Vein endothelial cell (primary cell): ENCODE measurements at places on chromosomes 7 and 10. TPM values are rescaled to one million over a fixed set of nuclear protein-coding genes. Genes with fewer than 3 reads are reported as not detected.

Gene SLC16A9
- under 0.01 and 0.67 TPM in 2 replicates for total RNA-seq

Gene SYT15
- total RNA-seq: 0.10 and 0.65 TPM in 2 replicates

Gene MRPS17
- 17.0 and 20.2 TPM in 2 replicates for total RNA-seq

Gene AZGP1
- total RNA-seq: not detected in 2 replicates

Gene CFAP43
- total RNA-seq: 0.10 TPM in 1 of 2 replicates, not detected in the other

Gene ATP5MK
- 206 and 267 TPM in 2 replicates for total RNA-seq

Gene NANOS1
- total RNA-seq: 0.48 and 0.65 TPM in 2 replicates

Gene CCDC146
- 0.67 and 1.6 TPM in 2 replicates for total RNA-seq

Gene LHPP
- total RNA-seq: 3.5 and 4.2 TPM in 2 replicates

Gene ZNF804B
- total RNA-seq: not detected in 2 replicates

Gene C10orf143
- 0.67 and 1.6 TPM in 2 replicates for total RNA-seq

Gene FAM25A
- not detected in 2 replicates for total RNA-seq

Gene C10orf105
- under 0.01 TPM in 1 of 2 replicates, not detected in the other for total RNA-seq

Gene DNAJC1
- 26.1 and 31.4 TPM in 2 replicates for total RNA-seq

Gene STEAP1B
- 37.2 and 44.8 TPM in 2 replicates for total RNA-seq

Gene DGKB
- total RNA-seq: 0.65 TPM in 1 of 2 replicates, not detected in the other

Gene ACHE
- total RNA-seq: 1.1 and 2.0 TPM in 2 replicates

Gene AKR1B1
- 82.0 and 99.2 TPM in 2 replicates for total RNA-seq

Gene TUBB8
- not detected in 2 replicates for total RNA-seq

Gene PRPS1L1
- total RNA-seq: not detected in 2 replicates

Gene ATRNL1
- under 0.01 and 0.10 TPM in 2 replicates for total RNA-seq

Gene TMEM178B
- total RNA-seq: under 0.01 TPM in 1 of 2 replicates, not detected in the other

Gene TAS2R5
- total RNA-seq: 0.65 and 1.5 TPM in 2 replicates

Gene CCL26
- total RNA-seq: not detected in 2 replicates

Gene METTL2B
- 29.0 and 35.6 TPM in 2 replicates for total RNA-seq

Gene MALRD1
- not detected in 2 replicates for total RNA-seq

Gene DYNC1I1
- 1.6 and 3.3 TPM in 2 replicates for total RNA-seq

Gene CHCHD1
- total RNA-seq: 16.2 and 21.6 TPM in 2 replicates

Gene LBX1
- total RNA-seq: not detected in 2 replicates

Gene PTPRE
- 127 and 167 TPM in 2 replicates for total RNA-seq

Gene PKD1L1
- 1.6 and 3.4 TPM in 2 replicates for total RNA-seq

Gene CDK1
- total RNA-seq: 25.5 and 45.7 TPM in 2 replicates

Gene MMP21
- total RNA-seq: 0.10 and 0.33 TPM in 2 replicates

Gene NEUROD6
- total RNA-seq: not detected in 2 replicates

Gene COA1
- total RNA-seq: 45.7 and 53.9 TPM in 2 replicates

Gene FKBP6
- not detected in 2 replicates for total RNA-seq

Gene KIF20B
- total RNA-seq: 8.8 and 15.0 TPM in 2 replicates

Gene MMD2
- not detected in 2 replicates for total RNA-seq

Gene ITGA8
- under 0.01 and 0.57 TPM in 2 replicates for total RNA-seq

Gene AKR1D1
- not detected in 2 replicates for total RNA-seq

Gene RNF133
- 0.98 and 1.3 TPM in 2 replicates for total RNA-seq

Gene FGL2
- total RNA-seq: under 0.01 TPM in 1 of 2 replicates, not detected in the other

Gene ADCY1
- total RNA-seq: 0.33 and 0.67 TPM in 2 replicates

Gene PRKCQ
- under 0.01 TPM in 1 of 2 replicates, not detected in the other for total RNA-seq

Gene KIAA1549
- 3.9 and 5.0 TPM in 2 replicates for total RNA-seq

Gene BEND7
- 10.1 and 14.7 TPM in 2 replicates for total RNA-seq

Gene STK31
- total RNA-seq: 0.19 and 0.33 TPM in 2 replicates

Gene PRSS37
- not detected in 2 replicates for total RNA-seq

Gene SPDYE2B
- not detected in 2 replicates for total RNA-seq

Gene HOXA5
- total RNA-seq: 5.9 and 13.6 TPM in 2 replicates

Gene VPS50
- 23.8 and 28.1 TPM in 2 replicates for total RNA-seq

Gene CNPY1
- total RNA-seq: not detected in 2 replicates

Gene FAM180A
- not detected in 2 replicates for total RNA-seq

Gene PITRM1
- 101 and 117 TPM in 2 replicates for total RNA-seq

Gene IKZF5
- total RNA-seq: 5.7 and 6.9 TPM in 2 replicates

Gene ENKUR
- 0.19 and 0.33 TPM in 2 replicates for total RNA-seq

Gene POP7
- 39.2 and 43.6 TPM in 2 replicates for total RNA-seq

Gene CYP2C19
- not detected in 2 replicates for total RNA-seq

Gene COL26A1
- not detected in 2 replicates for total RNA-seq

Gene FEZF1
- not detected in 2 replicates for total RNA-seq
